ENCODE measurements at places on chromosomes 2 and 18. TPM values are rescaled to one million over a fixed set of nuclear protein-coding genes. Genes with fewer than 3 reads are reported as not detected.

The CD226 gene
- 0.07 TPM for total RNA-seq

DNA sequence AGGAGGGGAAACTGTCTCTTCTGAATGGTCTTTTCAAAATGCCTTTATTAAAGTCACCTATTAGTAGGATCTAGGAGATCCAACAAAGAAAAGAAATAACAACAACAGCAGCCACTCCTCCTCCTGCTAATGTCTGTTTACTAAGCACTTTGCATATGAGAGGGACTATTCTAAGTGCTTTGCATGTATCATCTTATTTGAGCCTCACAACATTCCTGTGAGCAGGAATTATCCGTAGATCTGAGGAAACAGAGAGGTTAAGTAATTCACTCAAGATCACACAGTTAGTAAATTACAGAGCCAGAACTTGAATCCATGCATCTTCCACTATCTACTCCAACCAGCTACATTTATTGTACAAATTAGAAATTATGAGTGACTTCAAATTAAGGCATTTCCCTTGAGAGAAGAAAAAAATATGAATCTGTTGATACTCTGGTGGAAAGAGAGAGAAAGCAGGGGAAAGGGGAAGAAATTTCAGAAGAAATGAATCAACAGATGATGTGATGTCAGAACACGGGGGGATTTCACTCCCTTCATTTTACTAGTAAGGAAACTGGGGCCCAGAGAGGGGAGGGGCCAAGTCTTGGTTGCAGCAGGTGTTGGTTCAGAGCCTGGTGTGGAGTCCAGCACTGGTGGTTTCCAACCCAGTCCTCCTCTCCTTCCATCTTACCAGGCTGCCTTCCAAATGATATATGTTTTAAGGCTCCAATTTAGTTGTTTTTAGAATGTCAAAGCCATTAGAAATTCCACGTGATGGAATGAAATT lies 49.7 kb downstream of the TSN start:
- peaks cover 2% of the 10 kb centered on the region for H3K27me3 ChIP-seq
- no peaks in the 10 kb centered on the region for H3K4me1 ChIP-seq
- H3K27ac ChIP-seq = no peak overlapping the region
- no peak overlapping the region for H3K4me3 ChIP-seq
- no peaks in the 10 kb centered on the region for H3K36me3 ChIP-seq

- H3K27me3 ChIP-seq = no peaks in the 10 kb centered on the region
- H3K4me3 ChIP-seq = no peak overlapping the region
- no peaks in the 10 kb centered on the region for H3K36me3 ChIP-seq
- H3K27ac ChIP-seq = no peak overlapping the region
- DNase-seq = peak; percentile 34
- no peaks in the 10 kb centered on the region for H3K4me1 ChIP-seq
These were observed 239.8 kb upstream of the ZEB2 start for GRCh38 chr2:144759746-144760145.

The ZNF516 gene
- total RNA-seq = 59.8 TPM

DNA sequence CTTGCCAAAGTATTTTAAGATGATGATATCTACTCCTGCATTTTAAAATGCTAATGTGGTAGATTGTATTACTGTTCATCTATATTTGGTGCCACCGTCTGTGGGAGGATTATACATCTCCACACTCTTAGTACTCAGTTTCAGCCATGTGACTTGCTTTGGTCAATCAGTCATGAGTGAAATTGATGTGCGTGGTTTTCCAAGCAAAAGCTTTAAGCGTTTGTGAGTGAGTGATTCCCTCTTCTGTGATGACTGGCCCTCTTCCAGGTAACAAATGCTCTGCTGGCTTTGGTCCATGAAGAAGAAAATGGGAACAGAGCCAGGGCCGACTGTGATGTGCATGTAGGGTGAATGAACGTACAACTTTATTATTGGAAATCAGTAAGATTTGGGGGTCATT lies 330.4 kb downstream of the LPIN1 start:
- no peaks in the 10 kb centered on the region for H3K27me3 ChIP-seq
- no peak overlapping the region for H3K27ac ChIP-seq
- no peak overlapping the region for H3K4me3 ChIP-seq

DNA sequence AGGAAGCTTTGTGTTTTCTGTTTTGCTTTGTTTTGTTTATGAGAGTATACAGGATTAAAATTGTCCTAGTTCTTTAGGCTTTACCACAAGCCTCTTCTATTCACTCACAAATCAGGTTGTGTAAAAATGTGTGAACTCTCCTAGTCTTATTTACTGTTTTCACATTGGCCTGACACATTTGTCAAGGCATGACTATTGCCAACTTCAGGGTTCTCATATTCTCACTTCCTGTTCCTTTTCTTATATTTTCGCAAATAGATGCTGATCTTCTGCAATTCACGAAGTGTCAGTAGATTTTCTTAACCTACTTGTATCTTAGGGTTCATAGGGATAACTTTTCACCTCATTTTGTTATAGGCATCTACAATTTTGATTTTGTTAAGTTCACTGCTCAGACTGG lies 67.1 kb downstream of the CCDC102B start:
- no peak overlapping the region for H3K4me3 ChIP-seq
- H3K4me1 ChIP-seq = no peaks in the 10 kb centered on the region
- H3K36me3 ChIP-seq = no peaks in the 10 kb centered on the region
- no peaks in the 10 kb centered on the region for H3K27me3 ChIP-seq
